ENCODE measurements at places on chromosomes 7 and 10.

DNA sequence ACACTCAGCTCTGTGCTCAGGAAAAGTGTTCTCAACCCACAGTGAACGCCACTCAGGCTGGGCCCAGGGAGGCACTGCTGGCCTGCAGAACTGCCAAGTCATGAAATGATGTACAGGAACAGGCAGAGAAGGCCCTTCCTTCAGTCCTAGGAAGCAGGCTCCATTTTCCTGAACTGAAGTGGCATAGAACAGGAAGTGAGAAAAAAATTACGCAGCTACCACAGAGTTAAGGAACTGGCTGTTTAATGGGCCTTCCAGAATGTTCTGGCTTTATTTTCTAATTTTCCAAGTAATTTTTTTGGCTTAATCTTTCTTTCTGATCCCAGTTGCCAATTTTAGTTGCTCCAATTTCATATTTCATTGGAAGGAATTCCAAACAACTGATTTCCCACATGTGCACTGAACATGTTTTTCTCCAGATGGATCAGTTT lies 39.3 kb downstream of the LRRC18 start:
- H3K36me3 ChIP-seq = no peaks in the 10 kb centered on the region
- no peak overlapping the region for H3K4me3 ChIP-seq
- no peak overlapping the region for H3K27ac ChIP-seq
- H3K4me1 ChIP-seq = no peaks in the 10 kb centered on the region
- H3K27me3 ChIP-seq = peaks cover 4% of the 10 kb centered on the region

GRCh38 chr7:28266402-28266801 lies 85.8 kb upstream of the JAZF1 start:
- H3K27ac ChIP-seq = no peak overlapping the region
- no peaks in the 10 kb centered on the region for H3K4me1 ChIP-seq
- H3K4me3 ChIP-seq = no peak overlapping the region
- no peaks in the 10 kb centered on the region for H3K27me3 ChIP-seq

- H3K4me3 ChIP-seq = no peak overlapping the region
- no peak for DNase-seq
- H3K4me1 ChIP-seq = no peaks in the 10 kb centered on the region
Observed at GRCh38 chr7:25884265-25884828, 267.7 kb upstream of the NFE2L3 start.

GRCh38 chr7:100469227-100470044 lies 5.4 kb upstream of the SPACDR start:
- peak; percentile 71 for DNase-seq
- H3K27ac ChIP-seq = no peak overlapping the region
- H3K4me1 ChIP-seq = peaks cover 26% of the 10 kb centered on the region
- peaks cover 71% of the 10 kb centered on the region for H3K36me3 ChIP-seq
- H3K4me3 ChIP-seq = no peak overlapping the region

- no peaks in the 10 kb centered on the region for H3K4me1 ChIP-seq
- no peak for DNase-seq
- no peak overlapping the region for H3K4me3 ChIP-seq
- H3K36me3 ChIP-seq = no peaks in the 10 kb centered on the region
Observed at GRCh38 chr10:49008091-49008490, 68.5 kb upstream of the LRRC18 start.

DNA sequence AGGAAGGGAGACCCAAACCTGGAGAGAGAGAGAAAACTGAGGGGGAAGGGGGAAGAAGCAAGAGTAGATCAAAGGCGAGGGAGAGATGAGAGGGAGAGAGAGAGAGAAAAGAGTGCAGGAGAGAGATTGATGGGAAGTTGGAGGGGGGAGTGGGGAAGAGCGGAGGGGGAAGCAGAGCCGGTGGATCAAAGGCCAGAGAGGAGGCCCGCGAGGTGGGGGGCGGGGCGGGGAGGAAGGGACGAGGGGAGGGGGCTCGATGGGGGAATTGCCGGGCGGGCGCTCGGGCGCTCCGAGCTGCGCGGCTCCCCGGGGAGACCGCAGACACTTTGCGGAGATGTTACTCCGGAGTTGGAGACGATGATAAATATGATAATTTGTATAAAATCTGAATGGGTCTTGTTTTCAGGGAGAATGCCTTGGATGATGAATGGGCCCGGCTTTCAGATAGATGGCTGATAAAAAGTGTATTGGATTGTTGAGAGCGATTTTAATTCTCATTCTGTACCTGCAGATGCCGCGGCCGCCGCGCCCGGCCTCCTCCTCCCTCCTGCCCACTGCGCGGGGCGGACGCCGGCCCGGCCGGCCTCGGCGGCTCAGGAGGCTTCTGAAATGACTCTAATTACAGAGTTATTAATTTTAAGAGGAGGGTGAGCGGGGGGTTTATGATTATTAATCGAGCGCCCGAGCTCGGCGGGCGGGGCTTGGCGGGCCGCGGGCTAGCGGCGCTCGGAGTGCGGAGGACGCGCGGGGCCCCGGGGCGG lies 21.4 kb upstream of the PAX2 start:
- no peak overlapping the region for H3K4me3 ChIP-seq
- no peak for DNase-seq
- H3K4me1 ChIP-seq = peaks cover 8% of the 10 kb centered on the region
- H3K36me3 ChIP-seq = no peaks in the 10 kb centered on the region
- H3K27ac ChIP-seq = no peak overlapping the region

DNA sequence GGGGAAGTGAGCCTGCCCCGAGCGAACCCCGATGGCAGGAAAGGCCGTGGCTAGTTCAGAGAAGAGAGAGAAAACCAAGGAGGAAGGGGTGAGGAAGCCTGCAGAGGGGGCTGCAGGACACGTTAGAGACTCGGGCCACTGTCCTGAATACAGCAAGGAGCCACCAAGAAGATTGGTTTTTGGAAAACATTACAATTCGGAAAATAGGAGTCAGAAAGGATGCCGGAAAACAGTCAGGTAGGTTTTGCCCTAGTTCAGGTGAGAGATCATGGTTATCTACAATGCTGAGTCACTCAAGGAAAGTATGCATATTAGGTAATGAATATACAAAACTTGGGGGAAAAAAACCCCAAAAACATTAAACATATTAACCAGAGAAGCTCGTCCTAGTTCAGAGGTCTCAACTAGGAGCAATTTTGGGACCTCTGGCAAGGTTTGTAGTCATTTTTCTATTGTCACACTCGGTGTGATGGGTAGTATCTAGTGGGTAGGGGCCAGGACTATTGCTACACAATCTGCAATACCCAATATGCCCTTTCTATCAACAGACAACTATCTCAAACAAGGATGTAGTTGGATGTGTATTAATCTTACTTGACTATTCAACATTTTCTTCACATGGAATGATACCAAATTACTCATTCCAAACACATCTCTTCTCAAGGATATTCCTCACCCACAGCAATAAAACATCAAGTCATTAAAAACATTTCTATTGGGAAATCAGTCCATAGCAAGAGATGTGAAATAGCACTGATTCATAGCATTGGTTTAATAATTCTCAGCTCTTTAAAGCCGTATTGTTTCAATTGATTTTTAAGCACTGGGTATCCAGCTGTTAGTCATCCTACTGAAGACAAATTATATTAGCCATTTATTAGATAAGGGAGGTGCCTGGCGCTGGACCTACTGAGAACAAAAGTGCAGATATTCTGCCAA lies 74.4 kb upstream of the RSU1 start:
- peaks cover 10% of the 10 kb centered on the region for H3K4me1 ChIP-seq
- no peaks in the 10 kb centered on the region for H3K36me3 ChIP-seq
- peak; percentile 82 for DNase-seq

DNA sequence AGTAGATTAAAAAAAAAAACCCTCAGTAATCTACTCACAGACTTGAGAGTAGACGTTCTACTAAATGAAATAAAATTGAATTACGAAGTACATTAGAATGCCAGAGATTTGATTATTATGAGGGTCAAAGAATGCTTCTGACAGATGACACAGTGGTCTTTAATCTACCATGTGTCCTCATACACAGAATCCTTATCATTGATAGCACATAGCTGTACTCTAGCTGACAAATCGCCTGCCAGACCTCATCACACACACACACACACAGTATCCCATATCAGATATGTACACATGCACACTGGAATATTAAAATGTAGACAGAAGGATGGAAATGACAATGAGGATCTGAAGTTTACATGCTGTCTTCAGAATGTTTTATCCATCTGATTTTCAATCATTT lies 104.6 kb downstream of the SORCS1 start:
- no peaks in the 10 kb centered on the region for H3K36me3 ChIP-seq
- no peaks in the 10 kb centered on the region for H3K27me3 ChIP-seq
- H3K4me3 ChIP-seq = no peak overlapping the region
- no peak overlapping the region for H3K27ac ChIP-seq

DNA sequence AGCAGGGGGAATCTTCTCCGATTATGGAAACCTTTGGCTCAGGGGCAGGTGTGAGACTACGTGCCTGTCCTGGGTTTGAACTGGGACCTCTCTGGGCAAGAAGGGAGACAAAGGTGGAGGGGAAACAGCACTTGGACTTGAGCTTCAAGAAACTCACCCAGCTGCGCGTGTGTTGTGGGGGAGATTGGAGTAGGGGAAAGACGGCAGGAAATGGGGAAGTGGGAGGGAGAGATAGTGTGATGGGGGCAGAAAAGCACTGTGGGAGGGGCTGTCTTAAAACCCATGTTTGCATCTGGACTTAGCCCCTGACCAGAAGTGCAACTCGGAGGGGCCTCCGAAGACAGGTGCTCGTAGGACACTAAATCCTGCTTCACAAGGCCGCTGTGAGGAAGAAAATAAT lies 107.0 kb downstream of the HIP1 start:
- no peaks in the 10 kb centered on the region for H3K4me1 ChIP-seq
- no peak overlapping the region for H3K27ac ChIP-seq
- DNase-seq = no peak
- H3K27me3 ChIP-seq = no peaks in the 10 kb centered on the region
- H3K4me3 ChIP-seq = no peak overlapping the region

DNA sequence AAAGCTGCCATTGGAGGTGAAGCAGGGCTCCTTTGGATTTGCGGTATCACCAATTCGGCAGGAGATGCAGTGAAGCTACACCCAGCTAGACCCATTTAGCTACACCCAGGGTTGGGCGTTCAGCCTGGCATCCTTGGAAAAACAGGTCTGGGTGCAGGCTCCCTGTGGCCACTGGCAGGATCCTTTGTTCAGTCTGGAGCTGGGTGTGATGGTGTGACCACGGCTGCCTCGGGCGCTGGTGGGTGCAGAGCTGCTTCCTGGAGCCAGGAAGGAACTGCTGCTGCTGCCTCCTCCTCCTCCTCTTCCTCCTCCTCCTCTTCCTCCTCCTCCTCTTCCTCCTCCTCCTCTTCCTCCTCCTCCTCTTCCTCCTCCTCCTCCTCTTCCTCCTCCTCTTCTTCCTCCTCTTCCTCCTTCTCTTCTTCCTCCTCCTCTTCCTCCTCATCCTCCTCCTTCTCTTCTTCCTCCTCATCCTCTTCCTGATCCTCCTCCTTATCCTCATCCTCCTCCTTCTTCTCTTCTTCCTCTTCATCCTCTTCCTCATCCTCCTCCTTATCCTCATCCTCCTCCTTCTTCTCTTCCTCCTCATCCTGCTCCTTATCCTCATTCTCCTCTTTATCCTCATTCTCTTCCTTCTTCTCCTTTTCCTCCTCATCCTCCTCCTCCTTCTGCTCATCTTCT lies 84.0 kb downstream of the GRK5 start:
- no peak overlapping the region for H3K27ac ChIP-seq
- no peak for DNase-seq
- H3K4me3 ChIP-seq = no peak overlapping the region
- peaks cover 3% of the 10 kb centered on the region for H3K36me3 ChIP-seq
- H3K27me3 ChIP-seq = no peaks in the 10 kb centered on the region

DNA sequence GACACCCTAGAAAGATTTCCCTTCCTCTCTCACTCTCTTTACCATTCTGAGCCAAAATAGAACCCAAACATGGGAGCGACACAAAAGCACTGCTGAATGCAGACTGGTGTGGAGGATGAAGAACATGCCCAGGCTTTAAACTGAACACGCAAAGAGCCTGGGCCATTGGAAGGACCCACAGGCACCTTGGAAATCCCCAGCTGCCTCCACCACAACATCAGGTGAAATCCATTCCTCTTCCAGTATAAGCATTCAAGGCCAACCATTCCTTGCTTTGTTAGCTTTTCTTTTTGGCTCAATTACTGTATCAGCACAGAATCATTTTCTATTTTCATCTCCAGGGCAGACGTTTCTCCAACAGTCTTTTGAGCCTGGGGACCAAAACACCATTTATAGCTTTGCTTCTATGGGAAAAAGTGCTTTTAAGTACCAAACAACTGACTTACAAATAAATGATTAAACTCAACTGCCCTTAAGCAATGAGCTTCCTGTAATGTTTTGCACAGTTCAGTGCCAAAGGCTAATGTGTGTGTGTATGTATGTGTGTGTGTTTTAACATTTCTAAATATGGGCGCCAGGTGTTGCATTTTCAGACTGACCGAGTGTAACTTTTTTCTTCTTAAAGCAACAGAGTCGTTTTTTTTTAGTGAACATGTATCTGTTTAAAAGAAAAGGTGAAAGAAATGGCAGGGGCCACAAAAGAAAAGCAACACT lies 16.2 kb upstream of the BLNK start:
- no peaks in the 10 kb centered on the region for H3K36me3 ChIP-seq
- H3K4me3 ChIP-seq = no peak overlapping the region
- H3K4me1 ChIP-seq = peaks cover 2% of the 10 kb centered on the region
- H3K27me3 ChIP-seq = peaks cover 8% of the 10 kb centered on the region
- no peak for DNase-seq
- H3K27ac ChIP-seq = peak overlapping the region; percentile 83

- peaks cover 33% of the 10 kb centered on the region for H3K36me3 ChIP-seq
- DNase-seq = no peak
- no peak overlapping the region for H3K4me3 ChIP-seq
- H3K27me3 ChIP-seq = no peaks in the 10 kb centered on the region
- no peak overlapping the region for H3K27ac ChIP-seq
Observed at GRCh38 chr10:62004042-62004441, 102.5 kb downstream of the ARID5B start.

DNA sequence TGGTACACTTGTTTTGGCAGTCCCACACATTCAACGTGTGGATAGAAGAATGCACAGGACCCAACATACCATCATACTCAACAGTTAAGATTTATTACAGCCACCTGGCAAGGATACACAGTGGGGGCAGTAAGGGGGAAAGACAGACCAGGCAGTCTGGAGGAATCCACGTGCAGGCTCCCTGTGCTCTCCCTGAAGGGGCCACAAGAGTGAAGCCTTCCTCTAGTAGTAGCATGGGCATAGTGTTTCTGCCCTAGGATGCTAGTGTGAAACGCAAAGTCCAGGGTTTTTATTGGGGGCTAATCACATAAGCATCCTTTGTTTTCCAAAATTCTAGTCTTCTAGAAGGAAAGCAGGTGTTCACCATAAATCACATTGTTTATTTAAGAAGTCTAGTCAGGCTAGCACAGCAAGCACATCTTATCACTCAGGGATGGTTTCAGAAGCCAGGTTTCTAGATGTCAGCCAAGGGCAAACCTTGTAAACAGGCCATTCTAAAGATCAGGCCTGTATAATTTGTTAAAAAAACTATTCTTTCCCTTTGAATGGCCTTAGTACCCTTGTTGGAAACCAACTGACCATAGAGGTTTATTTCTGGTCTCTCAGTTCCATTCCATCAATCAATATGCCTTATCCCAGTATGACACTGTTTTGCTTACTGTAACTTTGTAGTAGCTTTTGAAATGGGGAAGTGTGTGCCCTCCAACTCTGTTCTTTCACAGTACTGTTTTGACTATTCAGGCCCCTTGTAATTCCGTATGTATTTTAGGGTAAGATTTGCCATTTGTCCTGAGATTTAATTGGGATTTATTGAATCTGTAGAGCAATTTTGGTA lies 12.4 kb upstream of the TFAM start:
- H3K4me1 ChIP-seq = no peaks in the 10 kb centered on the region
- no peaks in the 10 kb centered on the region for H3K27me3 ChIP-seq
- peaks cover 17% of the 10 kb centered on the region for H3K36me3 ChIP-seq
- DNase-seq = no peak
- no peak overlapping the region for H3K4me3 ChIP-seq

- no peaks in the 10 kb centered on the region for H3K4me1 ChIP-seq
- H3K4me3 ChIP-seq = no peak overlapping the region
- H3K27me3 ChIP-seq = no peaks in the 10 kb centered on the region
- no peaks in the 10 kb centered on the region for H3K36me3 ChIP-seq
- no peak for DNase-seq
Observed at GRCh38 chr10:25257646-25258045, 82.8 kb downstream of the GPR158 start.

All from mesenchymal stem cell (in vitro differentiated cells and primary cell).